Inflammatory macrophage treated with lipopolysaccharide for 1 hour (primary cell): ENCODE measurements at places on chromosomes 2 and 18.

DNA sequence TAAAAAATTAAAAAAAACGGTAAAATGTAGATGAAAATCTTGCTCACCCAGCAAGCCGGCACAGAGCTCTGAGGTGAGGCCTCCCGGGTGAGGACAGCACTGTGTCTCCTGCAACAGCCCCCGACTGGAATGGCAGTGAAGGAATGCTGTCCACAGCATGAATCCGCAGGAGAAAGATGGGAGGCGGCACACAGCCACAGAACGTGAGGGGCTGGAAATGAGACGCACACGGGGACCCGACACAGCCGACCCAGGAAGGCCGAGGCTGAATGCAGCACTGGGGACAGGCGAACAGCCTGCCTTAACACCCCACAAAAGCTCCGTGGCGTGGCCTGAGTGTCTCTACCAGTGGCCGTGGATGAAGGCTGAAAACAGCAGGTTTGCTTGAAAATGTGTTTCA lies 34.7 kb downstream of the BOK start:
- no peak for DNase-seq

GRCh38 chr2:174248998-174249592 lies 763 bp upstream of the OLA1 start:
- peak; percentile 16 for DNase-seq

- no peak for DNase-seq
Measured at GRCh38 chr2:119846021-119846420, 86.3 kb downstream of the PTPN4 start.

GRCh38 chr2:172455121-172455515 lies 27.7 kb downstream of the ITGA6 start:
- no peak for DNase-seq

- DNase-seq = no peak
Measured at GRCh38 chr2:107785756-107786155, 40.9 kb upstream of the RGPD4 start.

DNA sequence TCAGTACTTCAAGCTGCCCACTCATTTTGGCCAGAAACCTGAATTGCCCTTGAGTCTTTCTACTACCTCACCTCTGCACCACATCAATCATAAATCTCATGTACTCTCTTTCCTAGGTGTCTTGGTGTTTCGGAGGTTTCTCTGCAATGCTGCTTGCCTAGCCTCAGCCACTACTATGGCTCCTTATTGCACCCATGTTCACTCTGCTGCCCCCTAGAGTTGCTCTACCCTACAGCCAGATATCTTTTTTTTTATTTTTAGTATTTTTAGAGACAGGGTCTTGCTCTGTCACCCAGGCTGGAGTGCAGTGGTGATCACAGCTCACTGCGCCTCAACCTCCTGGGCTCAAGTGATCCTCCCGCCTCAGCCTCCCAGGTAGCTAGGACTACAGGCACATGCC lies 413.0 kb downstream of the PTPRM start:
- no peak for DNase-seq

GRCh38 chr18:3916082-3916481 lies 466.1 kb downstream of the TGIF1 start:
- DNase-seq = no peak

DNA sequence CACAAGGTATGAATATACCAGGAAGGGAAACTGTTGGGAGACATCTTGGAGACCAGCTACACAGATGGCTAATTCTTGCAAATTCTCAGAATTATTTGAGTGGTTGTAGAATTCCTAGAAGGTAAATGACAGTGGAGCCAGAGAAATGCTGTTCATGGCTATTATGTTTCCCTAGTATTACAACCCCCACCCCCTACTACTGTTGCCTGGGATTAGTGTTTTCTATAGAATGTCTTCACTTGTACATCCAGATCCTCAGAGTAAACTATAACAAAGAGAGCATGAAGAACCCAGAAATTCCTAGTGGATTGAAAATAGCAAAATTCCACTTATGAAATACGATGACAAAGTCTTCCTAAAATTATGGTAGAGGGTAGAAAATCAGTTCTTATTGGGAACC lies 15.3 kb downstream of the LGALSL start:
- DNase-seq = no peak

GRCh38 chr2:141589314-141589713 lies 541.5 kb downstream of the LRP1B start:
- DNase-seq = no peak

DNA sequence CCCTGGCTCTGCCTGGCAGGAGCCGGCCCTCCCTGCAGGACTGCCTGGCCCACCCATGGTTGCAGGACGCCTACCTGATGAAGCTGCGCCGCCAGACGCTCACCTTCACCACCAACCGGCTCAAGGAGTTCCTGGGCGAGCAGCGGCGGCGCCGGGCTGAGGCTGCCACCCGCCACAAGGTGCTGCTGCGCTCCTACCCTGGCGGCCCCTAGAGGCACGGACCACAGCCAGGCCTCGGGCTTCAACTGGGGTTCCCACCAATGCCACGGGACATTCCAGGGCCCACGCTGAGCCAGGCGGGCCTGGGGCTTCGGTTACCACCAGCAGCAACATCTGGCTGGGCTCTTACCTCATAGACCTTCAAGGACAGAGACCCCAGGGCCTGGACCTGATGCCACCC lies 6.1 kb upstream of the GMPPA start:
- DNase-seq = no peak

GRCh38 chr2:170088776-170089175 lies 89.2 kb upstream of the MYO3B start:
- no peak for DNase-seq
